ENCODE measurements at places on chromosomes 12 and 14. TPM values are rescaled to one million over a fixed set of nuclear protein-coding genes. Genes with fewer than 3 reads are reported as not detected.

Gene RPL10L
- not detected for total RNA-seq

Gene MLXIP
- total RNA-seq, result 120 TPM

Gene KRT84
- not detected for total RNA-seq

Gene SART3
- total RNA-seq, result 72.6 TPM

Gene LRP1-AS
- total RNA-seq, result not detected

Gene BATF
- not detected for total RNA-seq

Gene SERPINA12
- total RNA-seq, result not detected

Gene ANKRD33
- total RNA-seq, result not detected

Gene SPX
- total RNA-seq, result not detected

Gene ZNF84
- total RNA-seq, result 76.7 TPM

Gene FOXG1
- not detected for total RNA-seq

Gene KCNH3
- total RNA-seq, result 5.9 TPM

Gene MIP
- total RNA-seq, result not detected

Gene MAP1LC3B2
- total RNA-seq, result 4.4 TPM

Gene TMEM229B
- total RNA-seq, result 7.5 TPM
